ENCODE measurements at places on chromosomes 7 and 10.

DNA sequence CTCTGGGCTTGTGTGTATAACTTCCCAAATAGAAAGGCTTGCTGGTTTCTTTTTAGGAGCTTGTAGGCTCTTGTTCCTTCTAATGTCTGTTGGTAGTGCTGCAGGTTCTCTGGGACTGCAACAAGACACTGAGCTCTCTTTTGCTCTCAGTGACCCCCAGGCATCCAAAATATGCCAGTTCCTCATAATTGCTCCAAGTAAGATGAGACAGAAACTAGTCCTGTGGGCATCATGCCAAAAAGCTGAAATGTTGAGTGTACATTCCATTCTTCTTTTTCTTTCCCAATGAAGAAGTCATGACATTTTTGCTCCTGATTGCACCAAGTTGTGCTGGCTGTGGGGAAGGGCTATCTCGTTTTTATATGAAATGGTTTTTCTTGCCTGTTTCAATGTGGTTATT lies 7.1 kb upstream of the BTBD16 start:
- DNase-seq, result no peak

- DNase-seq, result no peak
Observed at GRCh38 chr10:62813981-62814380, 2.2 kb downstream of the EGR2 start.

GRCh38 chr7:27316311-27316710 lies 73.7 kb downstream of the EVX1 start:
- DNase-seq, result no peak

DNA sequence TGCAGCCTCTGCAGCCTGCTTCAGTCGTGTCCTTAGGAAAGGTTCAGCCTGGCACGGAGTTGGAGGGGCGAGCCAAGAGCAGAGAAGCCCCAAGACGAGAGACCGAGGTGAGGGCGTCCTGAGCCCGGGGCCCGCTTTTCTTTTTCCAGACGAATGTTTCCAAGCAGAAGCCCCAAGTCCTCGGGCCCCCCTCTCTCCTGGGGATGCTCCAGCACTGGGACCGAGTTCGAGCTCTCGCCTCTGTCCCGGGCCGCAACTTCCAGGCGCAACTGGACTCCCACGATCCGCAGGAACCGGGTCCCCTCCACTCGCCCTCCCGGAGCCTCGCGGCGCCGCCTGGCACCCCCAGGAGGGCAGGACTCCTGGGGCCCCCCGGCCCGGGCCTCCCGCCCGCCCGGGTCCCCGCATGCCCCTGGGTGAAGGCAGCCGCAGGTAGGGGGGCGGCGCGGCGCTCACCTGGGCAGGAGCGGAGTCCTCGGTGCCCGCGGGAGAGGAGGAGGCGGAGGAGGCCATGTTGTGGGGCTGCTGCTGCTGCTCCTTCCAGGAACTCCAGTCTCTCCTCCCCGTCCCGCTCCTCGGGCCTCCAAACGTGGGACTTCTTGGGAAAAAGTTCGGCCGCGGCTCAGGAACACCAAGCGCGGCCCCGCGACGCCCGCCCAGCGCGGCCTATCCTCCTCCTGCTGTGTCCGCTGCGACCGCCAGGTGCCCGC lies 45.3 kb upstream of the CDK1 start:
- peak; percentile 81 for DNase-seq

- DNase-seq, result peak; percentile 81
Observed at GRCh38 chr7:42237811-42238541, 967 bp upstream of the GLI3 start.

DNA sequence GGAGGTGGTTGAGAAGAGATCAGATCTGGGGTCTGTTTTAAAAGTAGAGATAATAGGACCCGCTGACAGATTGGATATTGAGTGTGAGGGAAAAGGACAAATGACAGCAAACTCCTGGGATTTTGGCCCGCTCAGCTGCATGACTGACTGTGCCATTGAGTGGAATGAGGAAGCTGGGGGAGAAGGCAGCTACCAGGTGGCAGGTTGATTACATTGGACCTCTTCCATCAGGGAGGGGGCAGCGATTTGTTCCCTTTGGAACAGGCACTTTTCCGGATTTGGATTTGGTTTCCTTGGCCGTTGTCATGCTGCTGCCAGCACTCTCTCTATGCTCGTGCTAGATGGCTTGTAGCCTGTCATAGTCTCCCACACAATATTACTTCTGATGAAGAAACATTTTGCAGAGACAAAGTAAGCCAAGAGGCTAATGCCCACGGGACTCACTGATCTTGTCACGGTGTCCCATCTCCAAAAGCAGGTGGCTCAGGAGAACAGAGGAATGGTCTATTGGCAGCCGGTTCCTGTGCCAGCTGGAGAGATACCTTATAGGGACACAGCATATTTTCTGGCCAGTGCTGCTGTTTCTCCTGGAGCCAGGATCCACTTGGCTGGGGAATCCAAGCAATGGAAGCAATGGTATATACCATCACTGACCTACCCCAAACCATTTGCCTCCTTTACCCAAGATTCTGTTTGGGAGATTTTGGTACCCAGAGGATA lies 69.1 kb upstream of the WAC start:
- peak; percentile 35 for DNase-seq

DNA sequence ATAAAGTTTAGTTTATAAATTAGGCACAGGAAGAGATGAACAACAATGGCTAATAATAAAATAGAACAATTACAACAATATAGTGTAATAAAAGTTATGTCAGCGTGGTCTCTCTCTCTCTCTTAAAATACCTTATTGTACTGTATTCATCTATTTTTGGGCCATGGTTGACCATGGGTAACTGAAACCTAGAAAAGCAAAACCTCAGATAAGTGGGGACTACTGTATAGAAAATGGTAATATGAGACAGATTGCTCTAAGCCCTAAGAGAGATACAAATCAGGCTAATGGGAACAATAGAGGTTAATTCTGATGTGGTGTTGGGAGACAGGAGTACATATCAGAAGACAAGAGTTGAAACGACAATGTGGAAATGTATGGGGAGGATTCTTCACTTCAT lies 86.2 kb downstream of the ZNF365 start:
- no peak for DNase-seq

GRCh38 chr7:157299613-157300368 lies 37.0 kb upstream of the DNAJB6 start:
- DNase-seq, result no peak

DNA sequence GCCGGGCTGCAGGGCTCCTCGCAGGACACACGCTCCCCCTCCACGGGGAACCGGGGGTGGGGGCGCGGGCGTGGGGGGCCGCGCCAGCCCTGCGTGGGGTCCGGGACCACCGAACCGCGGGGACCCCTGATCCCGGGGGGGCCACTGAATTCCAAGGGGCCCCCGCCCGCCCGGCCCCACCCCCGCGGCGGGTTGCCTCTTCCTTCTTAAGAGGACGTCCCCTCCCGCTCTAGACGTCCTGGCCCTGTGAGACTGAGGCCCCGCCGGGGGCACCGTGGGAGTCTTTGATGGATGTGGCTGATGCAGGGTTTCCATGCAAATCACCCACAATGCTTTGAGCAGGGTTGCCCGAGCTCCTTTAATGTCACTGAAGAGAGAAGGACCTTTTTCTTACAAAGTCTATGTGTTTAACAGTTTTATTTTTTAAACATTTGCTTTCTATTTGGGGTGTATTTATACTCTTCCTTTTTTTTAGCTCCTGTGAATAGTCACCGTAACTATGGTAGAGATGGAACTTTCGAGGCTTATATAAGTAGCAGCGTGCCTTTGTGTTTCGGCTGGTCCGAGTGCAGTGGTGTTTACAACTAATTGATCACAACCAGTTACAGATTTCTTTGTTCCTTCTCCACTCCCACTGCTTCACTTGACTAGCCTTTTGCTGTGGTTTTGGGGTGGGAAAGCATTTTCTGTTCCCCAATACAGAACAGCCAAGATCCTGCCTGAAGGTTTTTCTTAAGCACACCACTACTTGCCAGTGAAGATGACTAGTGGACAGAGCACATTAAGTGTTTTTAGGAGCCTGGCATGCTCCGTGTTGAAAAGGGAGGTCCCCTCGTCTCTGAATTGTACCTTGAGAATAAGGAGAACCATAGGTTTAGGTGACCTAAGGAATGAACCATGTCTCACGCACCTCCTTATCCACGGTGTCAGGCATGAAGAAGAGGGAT lies 44.8 kb downstream of the PDIA4 start:
- DNase-seq, result peak; percentile 78

- no peak for DNase-seq
Observed at GRCh38 chr7:30649717-30650420, 32.4 kb downstream of the CRHR2 start.

- no peak for DNase-seq
Observed at GRCh38 chr10:90885176-90885575, 13.4 kb downstream of the RPP30 start.

DNA sequence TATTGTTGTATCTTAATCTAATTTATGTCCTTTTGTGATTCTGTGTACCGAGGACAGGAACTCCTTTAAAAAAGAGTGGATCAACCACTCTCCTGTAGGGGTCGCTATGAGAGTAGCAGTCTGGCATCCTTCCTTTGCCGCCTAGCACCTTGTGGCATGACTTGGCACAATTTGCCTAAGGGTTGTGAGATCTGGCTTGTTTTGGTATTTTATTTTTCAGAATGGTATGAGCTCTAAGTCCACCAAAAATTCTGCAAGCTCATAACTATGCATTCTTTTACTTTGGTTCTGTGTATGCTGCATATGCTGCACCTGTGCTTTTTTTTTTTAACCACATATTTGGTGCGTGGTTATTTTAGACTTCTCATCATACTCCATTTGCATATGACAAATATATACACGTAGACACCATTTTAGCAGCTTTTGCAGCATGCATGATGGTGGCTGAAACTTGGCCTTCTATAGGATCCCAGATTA lies 112.8 kb downstream of the CDK14 start:
- DNase-seq, result peak; percentile 60

Measured in H1 (cell line).